Mucosa of descending colon (tissue), 3 donors: ENCODE measurements at places on chromosomes 6 and 20. TPM values are rescaled to one million over a fixed set of nuclear protein-coding genes. Genes with fewer than 3 reads are reported as not detected.

GRCh38 chr6:53938810-53939209 is 144.0 kb downstream of the LRRC1 start:
- no peak for DNase-seq

DNA sequence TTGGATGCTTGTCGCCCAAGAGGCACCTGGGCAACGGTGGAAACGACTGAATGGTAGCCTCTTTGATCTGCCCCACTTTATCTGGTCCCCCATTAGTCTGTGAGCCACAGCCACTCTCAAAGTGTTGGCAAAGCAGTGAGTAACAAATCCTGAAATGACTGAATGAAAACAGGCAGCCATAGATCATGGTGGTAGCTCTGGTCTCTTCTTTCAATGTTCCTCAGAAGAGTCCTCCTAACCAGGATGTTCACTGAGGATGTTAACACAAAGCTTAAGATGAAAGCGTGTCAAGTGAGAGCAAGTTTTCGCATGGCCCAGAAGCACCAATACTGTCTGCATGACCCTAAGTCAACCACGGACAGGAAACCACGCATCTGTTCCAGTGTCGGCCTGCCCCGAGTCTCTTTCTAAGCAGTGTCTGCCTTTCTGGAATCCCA is 107.3 kb downstream of the IRF4 start:
- DNase-seq, result no peak

DNA sequence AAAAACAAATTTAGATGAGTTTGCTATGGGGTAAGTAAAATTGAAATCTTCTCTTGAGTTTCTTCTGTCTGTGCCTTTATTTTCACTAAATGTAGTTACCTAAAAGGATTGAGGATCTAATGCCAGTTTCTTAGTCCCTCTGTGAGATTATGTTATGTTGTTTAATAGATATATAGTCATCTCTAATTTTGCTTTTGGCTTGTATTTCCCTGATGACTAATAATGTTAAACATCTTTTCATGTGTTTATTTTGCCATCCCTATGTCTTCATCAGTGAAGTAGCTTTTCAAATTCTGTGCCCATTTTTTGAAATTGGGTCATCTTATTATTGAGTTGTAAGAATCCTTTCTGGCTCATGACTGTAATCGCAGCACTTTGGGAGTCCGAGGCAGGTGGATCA is 13.7 kb downstream of the QRSL1 start:
- no peak for DNase-seq

GRCh38 chr6:145087034-145087433 is 648.3 kb downstream of the EPM2A start:
- no peak for DNase-seq

GRCh38 chr20:23159256-23159946 is 73.3 kb upstream of the CD93 start:
- DNase-seq, result no peak

DNA sequence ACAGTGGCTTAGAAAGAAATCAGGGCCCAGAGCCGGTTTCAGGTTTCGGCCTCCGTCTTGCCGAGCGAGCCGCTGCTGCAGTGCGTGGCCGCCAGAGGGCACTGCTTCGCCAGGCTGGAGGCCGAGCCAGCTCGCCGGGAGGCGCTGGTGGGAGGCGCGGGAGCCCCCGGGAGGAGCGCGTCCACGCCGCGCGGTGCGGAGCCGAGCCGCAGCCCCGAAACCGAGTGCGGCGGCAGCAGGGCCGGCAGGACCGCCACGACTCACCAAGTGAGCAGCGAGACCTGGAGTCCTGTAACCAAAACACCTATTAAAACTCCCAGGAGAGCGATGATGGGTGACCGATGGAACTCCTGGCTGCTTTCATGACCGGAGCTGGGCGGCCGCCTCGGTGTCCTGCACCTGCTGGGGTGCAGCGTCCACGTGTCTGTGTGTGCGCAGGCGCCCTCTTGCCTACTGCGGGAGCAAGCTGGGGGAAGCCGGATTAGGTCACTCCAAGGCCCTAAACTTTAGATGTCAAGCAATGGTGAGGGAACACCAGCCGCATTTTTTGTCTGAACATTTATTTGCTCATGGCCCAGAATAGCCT is 186.9 kb upstream of the UST start:
- DNase-seq, result peak; percentile 80

GRCh38 chr6:13769034-13769654 is 45.2 kb downstream of the MCUR1 start:
- DNase-seq, result no peak

DNA sequence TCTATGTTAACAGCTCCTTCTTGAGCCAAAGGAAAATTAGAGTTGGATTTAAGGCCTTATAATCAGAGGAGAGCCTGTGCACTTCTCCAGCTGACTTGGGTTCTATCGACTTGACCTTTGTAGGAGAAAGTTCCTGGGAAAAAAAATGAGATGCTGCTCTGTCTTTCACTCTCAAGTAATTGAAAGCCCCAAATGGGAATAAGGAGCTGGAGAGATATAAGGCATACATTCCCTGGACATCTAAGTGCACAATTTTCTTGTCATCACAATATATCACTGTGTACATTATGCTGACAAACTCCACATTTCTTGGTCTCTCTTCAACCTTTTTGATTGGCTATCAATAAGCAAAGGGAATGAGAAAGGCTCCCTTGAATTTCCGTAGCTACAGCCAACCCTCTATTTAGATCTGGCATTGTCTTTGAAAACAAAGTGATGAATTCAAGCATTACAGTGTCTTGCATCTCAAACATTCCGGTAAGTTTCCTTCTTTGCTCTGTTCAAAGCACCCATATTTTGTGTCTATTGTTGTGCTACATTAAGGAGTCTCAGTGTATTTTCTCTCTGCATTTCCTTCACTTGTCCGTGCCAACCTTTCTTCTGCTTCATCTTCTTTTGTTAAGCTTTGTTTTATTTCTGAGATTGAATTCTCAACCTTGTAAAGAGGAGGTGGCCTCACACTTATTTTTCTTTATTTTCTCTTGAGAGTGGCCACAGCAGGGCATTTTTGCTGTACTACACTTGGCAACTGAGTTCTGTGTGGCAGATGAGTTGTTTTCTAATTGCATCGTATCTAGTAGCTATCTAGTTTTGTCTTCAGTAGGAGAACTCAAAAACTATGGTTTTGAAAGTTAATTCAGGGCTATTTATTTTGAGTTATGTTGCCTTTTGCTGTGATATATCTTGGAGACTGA is 450.3 kb upstream of the MAN1A1 start:
- no peak for DNase-seq

GRCh38 chr20:58852543-58853271 is at the start of gene GNAS:
TSS of gene GNAS (plus strand) at chr20:58852716.
- DNase-seq, result peak; percentile 76

TREML2 gene
- total RNA-seq, result not detected

WFDC5 gene
- not detected for total RNA-seq

SLC35D3 gene
- total RNA-seq, result 0.12 TPM

BMP6 gene
- total RNA-seq, result 0.98 TPM

MAS1 gene
- not detected for total RNA-seq
